ENCODE measurements at places on chromosomes 1 and 21.

GRCh38 chr1:48285525-48285924, 63.0 kb downstream of the SLC5A9 start:
- no peak for DNase-seq

- DNase-seq: no peak
Measured at GRCh38 chr1:37734629-37735591, 30.0 kb downstream of the EPHA10 start.

DNA sequence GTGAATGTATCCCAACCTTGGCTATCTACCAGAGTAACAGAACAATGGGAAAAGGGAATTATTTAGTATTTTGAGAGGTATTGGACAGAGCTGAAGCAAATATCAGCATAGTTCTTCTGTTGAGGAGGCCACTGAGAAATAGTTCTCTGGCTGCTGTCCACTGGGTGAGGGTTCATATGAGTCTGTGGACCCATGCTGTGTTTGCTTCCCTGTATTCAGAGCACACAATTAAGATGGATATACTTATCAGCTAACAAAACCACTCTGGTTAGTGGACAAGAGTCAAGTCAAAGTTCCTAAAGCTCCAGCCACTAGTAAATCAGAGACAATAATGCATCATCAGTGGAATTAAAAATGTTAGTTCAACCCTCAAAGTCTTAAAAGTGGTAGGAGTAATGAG, 66.1 kb downstream of the RGS18 start:
- no peak for DNase-seq

DNA sequence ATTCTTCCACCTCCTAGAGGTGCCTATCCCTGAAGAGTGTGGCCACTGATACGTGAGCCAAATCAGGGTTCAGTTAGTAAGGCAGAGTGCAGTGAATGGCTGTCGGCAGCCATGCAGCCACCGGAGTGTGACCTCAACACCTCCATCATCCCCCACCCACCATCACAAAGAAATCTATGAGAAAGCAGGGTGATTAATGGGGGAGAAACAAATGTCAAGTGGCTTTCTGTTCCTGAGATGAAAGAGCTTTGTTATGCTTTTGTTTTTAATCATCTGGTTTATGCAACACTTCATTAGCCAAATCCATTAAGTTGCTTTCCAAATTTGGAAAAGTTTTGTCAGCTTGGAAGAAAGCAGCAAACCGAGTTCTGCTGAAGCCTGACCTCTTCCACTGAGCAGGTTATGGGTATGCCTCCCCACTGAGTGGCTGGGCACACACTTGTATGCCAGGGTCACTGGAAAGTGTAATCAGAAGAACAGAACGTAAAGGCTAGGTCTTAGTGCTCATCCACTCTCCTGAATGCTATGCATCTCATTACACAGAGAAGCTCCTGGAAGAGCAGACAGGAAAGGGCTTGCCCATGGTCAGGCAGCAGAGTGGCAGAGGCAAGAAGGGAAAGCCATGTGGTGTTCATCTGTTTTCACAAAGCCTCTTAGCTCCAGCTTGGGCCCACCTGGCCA, 57.1 kb upstream of the ATP1B1 start:
- no peak for DNase-seq

DNA sequence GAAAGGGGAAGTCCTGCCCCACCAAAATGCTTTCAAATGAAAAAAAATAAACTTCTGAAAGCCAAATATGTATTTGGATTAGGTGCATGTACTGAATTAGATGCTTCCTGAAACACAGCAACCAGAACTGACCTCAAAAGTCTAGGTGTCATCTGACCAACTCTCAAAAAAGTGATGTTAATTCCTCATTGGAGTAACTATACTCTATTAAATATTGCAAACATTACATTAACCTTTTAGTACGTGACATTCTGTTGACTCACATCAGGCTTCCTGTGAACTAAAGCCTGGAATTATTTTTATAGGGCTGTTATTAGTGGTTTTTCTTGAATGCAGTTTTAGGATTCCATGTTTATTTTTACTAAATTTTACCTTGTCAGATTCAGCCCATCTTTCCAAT, 73.5 kb downstream of the ASTN1 start:
- DNase-seq: no peak

GRCh38 chr1:54611621-54612020, 11.7 kb downstream of the FAM151A start:
- no peak for DNase-seq

- DNase-seq: no peak
Measured at GRCh38 chr1:212471891-212472675, 39.4 kb downstream of the NENF start.

DNA sequence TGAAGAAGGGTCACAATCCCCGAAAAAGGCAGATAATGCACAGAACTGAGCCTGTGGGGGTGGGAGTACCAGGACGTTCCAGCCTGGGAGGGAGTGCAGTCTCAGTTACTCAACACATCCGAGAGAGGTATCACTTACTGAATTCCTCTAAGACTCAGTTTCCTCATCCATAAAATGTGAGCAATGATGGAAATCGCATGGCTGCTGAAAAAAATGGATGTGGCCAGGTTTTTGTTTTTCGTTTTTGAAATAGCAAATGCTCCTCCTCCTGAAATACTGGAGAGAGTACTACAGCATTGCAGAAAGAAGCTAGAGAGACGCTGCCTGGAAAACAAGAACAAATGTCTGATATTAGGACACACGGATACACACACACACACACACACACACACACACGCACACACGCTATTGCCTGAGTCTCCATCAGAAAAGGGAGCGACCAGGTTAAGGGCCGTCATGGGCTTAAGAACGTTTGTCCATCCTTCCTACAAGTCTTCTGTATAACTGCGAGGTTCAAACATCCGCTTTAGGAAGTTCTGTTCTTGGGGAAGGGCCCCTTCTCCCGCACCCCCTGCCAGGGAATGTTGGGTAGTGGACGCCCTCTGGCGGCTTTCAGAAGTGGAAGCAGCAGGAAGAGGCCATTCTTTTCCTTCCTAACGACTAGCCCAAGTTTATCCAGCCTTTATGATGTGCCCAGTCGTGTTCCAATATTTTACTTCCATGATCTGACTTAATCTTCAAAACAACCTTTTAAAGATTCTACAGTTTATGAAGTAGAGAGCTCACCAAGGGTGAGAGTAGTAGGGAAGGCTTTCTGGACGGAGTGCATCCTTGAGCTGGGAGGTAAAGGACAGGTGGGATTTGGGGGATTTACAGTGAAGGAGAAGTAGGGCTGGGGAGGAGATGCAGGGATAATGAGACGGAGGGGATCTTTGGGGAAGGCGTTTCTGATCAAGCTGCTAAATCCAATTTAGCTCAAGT, 699 bp upstream of the NES start:
- peak; percentile 79 for DNase-seq

GRCh38 chr1:245858022-245858721, 648.9 kb downstream of the SMYD3 start:
- no peak for DNase-seq

DNA sequence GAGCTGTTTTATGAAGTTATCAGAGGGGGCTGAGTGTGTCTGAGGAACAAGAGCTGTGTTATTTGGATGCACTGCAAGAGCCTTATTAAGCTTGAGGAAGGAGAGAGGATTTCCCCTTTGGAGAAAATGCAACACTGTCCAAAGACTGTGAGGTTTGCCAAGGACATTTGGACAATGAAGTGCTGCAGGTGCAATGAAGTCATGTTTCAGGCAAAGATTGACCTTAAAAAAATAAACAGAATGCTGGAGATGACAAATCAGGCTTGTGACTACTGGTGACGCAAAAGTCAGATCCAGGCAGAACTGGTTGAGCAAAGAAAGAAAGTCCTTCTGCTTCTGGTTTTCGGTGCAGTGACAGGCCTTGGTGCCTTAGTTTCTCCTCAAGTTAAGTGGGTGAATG, 125.2 kb upstream of the KIAA0040 start:
- DNase-seq: no peak
